ENCODE measurements at places on chromosomes 13 and 19.

DNA sequence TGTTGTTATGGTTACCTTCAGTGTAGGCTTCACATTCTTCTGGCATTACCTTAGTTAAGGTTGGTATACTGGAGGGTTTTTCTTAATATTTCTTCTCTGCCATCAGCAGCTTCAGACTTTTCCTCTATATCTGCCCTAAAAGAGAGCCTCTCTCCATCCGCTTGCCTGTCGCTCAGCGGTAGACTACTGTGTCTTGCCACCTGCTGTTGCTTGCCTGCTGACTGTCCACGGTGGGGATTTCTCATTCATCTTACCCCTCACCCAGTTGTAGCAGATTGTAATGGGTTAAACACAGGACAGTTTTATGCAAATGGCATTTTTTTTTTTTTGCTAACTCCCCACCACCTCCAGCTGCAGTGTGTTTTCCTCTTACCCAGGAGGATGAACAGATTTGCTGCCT lies 577.2 kb downstream of the SLITRK5 start:
- no peak for DNase-seq

- no peak for DNase-seq
These were observed 180.9 kb downstream of the PCCA start for GRCh38 chr13:100269837-100270236.

DNA sequence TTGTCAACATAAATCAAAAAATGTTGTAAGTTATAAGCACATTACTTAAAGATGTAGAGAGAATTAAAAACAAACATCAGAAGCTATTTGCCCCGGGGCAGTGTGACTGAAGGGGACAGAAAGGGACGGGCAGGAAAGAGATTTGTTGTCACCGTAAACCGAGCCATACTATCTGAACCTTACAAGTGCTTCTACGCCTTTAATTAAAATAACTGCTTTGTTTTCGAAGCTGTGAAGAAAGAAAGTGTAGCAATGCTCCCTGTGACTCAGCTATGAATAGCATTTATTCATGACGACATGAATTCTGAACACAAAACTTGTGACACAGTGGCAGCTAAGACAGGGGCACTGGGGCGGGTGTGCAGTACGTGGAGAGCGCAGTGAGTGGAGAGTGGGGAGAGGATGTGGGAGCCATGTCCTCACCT lies 30.0 kb downstream of the ZNF787 start:
- no peak for DNase-seq

DNA sequence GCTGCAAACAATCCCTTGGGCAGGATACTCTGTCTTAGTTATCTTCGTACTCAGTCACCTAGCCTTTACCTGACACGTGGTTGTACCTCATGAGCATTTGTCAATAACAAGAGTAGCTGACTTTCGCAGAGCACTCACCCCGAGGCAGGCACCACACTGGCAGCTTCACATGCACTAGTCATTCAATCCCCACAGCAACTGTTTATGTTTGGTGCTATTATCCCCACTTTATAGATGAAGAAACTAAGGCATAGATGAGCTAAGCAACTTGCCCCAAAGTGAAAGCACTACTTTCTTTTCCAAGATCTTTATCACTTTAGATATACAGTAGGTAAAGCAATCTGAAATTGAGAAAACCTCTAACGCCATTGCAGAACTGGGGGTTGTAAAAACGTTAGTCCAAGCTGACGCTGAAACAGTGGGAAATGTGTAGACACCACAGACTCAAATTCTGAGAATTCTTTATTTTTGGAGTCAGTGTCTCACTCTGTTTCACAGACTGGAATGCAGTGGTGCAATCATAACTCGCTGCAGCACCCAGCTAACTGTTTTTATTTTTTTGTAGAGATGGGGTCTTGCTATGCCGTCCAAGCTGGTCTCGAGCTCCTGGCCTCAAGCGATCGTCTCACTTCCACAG lies 446.0 kb downstream of the FOXO1 start:
- no peak for DNase-seq

GRCh38 chr13:91868351-91868750 lies 469.9 kb downstream of the GPC5 start:
- DNase-seq: no peak

DNA sequence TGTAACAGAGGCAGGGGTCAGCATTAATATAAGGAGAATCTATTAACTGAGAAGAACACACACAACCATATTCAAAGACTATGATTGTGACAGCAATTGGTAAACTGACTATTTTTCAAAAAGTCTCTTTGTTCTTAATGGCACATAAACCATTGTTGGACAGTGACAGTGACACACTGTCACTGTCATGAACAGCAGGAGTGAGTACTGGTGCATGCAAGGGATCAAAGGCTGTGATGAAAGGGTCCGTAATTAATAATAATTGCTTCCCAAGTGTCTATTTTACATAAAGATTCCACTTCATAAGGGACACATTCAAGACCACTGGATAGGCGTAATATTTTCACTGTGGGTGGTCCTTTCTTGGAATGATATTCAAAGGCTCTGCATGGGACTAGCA lies 50.7 kb downstream of the LHFPL6 start:
- no peak for DNase-seq

DNA sequence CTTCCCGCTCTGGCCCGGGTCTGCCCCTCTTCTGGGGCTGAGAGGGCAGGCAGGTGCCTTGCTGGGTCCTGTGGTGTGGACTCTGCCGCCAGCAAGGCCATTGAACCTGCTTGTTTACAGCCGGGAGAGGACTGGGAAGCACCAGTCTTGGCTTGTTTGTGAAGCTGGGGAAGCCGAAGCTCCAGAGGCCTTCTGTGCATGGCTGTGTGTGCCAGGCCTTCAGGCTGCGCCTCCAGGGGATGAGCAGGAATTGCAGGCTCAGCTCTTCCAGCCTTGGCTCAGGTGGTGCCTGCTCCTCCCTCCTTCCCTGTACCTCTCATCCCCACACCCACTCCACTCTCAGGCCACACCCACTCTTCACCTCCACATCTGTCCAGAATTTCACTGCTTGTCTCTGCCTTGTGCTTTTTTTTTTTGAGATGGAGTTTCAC lies 17.5 kb downstream of the NDUFB7 start:
- DNase-seq: no peak

GRCh38 chr13:106213028-106213757 lies 322.3 kb downstream of the EFNB2 start:
- DNase-seq: no peak

DNA sequence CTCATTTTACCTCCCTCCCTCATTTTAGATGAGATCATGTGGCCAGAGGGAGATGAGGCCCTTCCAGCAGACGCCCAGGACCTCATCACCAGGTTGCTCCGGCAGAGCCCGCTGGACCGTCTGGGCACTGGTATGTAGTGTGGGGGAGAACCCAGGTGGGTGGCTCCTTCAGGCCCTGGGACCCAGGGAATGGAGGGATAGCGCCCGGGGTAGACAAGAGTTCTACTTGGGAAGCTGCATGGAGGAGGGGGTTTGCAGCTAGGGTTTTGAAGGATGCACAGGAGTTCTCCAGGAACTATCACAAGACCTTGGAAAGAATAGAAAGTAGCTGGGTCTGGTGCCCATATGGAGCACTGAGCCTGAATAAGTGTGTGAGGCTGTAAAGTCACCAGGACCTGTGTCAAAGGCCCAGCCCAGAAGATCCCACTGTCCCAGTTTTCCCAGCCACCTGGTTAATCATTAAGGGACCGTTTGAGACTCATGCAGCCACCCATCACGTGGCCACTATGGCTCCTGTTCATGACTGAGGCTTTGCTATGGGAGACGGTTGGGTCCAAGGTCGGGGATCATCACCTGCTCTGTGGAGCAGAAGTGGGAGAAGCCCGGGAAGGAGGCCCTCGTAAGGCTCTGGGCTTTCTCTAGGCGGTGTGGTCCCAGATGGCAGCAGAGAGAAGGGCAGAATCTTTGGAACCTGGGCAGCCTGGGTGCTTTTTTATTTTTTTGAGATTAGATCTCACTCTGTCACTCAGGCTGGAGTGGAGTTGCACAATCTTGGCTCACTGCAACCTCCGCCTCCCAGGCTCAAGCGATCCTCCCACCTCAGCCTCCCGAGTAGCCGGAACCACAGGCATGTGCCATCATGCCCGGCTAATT lies 17.0 kb upstream of the PIK3R2 start:
- peak; percentile 77 for DNase-seq

DNA sequence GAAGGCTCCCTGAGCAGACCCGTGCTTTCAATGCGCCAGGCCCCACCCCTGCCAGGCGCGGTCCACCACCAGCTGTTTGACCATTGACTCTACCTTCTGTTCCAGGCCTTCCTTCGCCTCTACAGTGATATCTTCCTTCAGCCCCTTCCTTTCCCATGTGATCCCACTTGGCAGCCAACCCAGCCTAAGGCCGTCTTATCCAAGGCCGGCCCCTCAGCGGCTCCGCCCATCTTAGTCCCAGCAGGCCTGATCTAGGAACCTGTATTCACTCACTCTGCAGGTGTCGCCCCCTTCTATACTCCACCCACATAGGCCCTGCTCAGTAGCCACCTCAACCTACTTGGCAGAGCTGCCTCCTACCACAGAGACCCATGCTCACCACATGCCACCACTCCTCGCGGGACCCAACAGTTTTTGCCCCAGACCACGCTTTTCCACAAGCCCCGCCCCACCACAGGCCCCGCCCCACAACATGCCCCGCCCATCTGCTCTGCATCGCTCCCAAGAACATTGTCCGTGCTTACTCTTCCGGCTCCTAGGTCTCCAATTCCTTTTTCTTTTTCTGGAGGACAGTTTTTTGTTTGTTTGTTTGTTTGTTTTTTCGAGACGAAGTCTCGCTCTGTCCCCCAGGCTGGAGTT lies 2.9 kb downstream of the RASIP1 start:
- DNase-seq: no peak

- no peak for DNase-seq
These were observed 102.0 kb downstream of the DCLK1 start for GRCh38 chr13:36029166-36029565.

GRCh38 chr19:41933693-41934426 lies 5.6 kb upstream of the ERFL start:
- no peak for DNase-seq

DNA sequence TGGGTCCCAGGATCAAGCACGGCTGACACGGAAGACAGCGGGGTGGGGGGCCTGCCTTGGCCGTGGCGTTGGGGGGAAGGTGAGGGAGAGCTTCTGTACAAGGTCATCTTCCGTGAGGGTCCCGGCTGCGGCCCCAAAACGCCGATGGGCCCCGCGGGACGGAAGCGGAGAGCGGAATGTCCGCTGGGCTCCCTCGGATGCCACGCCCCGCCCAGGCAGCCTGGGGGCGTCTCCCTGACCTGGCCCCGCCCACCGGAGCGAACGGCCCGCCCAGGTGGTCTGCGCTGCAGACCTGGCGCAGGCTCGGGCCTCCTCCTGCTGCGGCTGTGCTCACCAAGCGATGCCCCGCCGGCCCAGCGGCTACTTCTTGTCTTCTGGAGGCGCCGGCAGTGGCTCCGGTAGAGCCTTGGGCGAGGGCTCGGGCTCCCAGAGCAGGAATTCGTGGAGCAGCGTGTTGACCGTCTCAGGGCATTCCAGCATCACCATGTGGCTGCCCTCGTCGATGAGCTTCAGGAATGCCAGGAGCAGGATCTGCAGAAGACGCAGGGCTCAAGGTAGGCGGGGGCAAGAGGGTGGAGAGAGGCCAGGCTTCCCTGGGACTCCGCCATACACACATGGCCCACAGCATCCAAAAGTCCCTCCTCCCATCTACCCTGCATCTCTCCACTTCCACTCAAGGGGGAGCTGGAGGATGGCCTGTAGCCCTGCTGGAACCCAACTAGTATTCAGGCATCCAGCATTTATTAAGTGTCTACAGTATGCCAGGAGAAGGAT lies 10.7 kb downstream of the ABHD8 start:
- DNase-seq: no peak

- no peak for DNase-seq
These were observed 94.4 kb downstream of the URI1 start for GRCh38 chr19:30036154-30037129.

- no peak for DNase-seq
These were observed 133.4 kb downstream of the NDFIP2 start for GRCh38 chr13:79614250-79614918.

DNA sequence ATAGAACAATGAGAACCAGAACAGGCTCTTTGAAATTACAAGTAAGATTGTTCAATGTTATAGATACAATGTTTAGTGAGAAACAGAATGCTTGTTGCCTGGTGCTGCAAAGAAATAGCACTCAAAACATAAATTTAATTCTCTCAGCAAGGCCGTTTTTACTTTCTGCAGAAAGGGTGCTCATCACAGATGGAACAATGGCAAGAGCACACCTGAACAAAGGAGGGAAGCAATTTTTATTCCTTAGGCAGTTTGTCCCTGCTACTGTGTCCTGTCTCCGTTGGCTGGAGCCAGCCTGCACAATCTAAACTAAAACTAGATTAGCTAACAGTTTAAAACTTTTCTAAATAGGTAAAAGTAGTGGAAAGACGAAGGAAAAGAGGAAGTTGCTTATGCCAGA lies 10.4 kb upstream of the ZNF8 start:
- DNase-seq: no peak

DNA sequence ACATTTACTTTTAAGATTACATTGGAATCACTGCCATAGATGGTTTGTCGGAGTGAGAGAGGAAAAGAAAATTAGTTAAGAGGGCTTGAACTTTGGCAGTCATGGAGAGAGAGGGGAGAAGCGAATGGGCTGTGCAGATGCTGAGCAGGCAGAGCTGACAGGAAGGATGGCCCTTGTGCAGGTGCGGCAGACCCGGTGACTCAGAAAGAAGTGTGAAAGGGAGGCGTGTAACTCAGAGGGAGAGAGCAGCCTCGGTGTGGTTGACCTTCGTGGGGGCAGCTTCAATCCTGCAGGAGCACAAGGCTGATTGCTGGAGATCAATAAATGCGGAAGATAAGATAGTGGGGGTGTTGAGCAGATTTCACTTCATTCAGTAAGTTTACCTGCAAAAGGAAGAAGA lies 76.9 kb downstream of the TNFSF13B start:
- no peak for DNase-seq

DNA sequence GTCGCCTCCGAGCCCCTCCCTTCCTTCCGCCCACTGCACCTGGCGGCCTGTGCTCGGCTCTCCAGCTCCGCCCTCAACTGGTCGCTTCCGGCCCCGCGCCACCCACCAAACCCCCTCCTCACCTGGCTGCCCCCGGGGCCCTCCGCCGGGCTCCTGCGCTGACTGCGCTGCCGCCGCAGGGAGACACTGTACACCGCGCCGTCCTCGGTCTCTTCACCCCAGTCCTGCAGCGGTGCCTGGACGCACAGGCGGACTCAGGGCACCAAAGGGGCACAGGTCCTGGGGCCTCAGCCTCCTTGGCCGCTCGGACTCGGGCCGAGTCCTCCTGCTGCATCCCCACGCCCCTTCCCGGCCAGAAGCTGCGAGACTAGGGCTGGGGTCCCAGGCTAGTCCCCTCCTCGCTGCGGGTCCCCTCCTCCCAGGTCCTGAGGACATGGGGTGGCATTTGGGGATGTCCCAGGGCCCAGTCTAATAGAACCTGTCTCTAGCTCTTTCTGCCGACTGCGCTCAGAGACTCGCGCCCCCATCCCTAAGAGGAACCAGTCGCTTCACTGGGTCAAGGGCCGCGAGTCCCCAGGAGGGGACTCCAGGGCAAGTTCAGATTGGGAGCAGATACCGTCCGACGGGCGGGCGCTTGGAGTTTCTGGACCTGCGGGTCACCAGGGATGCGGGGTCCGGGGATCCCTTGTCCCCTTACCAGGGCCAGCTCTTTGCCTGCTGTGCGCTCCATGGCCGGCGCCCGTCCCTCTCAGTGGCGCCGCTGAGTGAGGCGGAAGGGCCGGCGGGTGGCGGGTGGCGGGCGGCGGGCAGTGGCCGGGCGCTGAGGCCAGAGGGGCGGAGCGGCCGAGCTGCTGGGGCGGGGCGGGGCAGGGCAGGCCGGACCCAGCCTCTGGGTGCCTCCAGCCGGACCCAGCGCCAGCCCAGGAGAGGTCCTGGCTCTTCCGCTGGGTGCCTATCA lies at the start of gene RGL3:
RGL3 (minus strand) TSS at position 766 of the 958 bp plus-strand sequence; CDS start at position 730, 36 bp downstream.
- peak; percentile 17 for DNase-seq

- DNase-seq: no peak
These were observed 2.8 kb downstream of the GRK1 start for GRCh38 chr13:113669755-113670341.
